ENCODE measurements at places on chromosomes 11 and 22. TPM values are rescaled to one million over a fixed set of nuclear protein-coding genes. Genes with fewer than 3 reads are reported as not detected.

OR8A1 gene
- total RNA-seq = not detected

OR52N4 gene
- not detected for total RNA-seq

OR4D5 gene
- total RNA-seq = not detected

C11orf86 gene
- not detected for total RNA-seq

CARD16 gene
- not detected for total RNA-seq

SCN2B gene
- total RNA-seq = not detected

MS4A4A gene
- total RNA-seq = not detected

TRAF6 gene
- total RNA-seq = 5.5 TPM

DNA sequence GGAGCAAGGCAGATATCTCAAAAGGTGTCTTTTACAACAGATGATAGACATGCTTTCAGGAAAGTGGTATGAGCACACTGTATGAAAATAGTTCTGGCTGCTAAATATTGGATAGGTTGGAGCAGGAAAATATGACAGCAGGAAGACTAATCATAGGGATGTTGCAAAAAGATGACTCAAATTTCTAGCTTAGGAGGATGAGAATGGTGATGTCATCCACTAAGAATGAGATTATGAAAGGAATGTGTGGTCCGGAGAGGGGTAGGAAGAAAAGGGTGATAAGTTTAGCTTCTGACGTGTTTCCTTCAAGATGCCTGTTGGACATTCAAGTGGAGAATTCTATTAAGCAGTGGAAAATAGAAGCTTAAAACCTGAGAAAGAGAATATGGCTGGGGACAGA lies 46.4 kb downstream of the RCN1 start:
- peak; percentile 54 for DNase-seq

DNA sequence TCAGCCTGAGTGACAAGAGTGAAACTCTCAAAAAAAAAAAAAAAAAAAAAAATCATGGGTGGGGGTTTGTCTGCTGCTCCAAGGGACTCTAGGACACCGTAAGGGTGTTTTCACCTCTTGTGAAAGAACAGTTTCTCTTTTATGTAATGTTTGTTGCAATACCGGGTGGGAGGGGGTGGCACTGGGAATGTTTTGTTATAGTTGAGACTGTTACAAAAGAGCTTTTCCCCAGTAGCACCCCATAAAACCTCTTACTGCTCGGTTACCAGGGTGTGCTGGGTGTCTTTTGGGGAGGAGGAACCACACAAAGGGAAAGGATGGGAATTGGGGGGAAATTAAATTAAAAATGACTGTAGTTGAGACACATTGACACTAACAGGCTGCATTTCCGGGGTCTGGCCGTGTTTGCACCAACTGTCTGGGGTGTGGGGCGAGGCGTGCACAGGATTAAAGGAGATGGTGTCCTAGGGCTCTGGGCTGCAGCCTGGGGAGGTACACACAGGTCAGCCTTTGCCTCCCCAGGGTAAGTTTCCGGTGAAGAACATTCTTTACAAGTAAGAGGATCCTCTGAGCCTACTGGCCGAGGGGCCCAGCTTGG lies 1.6 kb downstream of the NFAM1 start:
- DNase-seq = no peak

GRCh38 chr22:17638182-17638431 lies 450 bp upstream of the BCL2L13 start:
- DNase-seq = no peak

GRCh38 chr22:18119409-18120110 lies 9.0 kb downstream of the TUBA8 start:
- no peak for DNase-seq

DNA sequence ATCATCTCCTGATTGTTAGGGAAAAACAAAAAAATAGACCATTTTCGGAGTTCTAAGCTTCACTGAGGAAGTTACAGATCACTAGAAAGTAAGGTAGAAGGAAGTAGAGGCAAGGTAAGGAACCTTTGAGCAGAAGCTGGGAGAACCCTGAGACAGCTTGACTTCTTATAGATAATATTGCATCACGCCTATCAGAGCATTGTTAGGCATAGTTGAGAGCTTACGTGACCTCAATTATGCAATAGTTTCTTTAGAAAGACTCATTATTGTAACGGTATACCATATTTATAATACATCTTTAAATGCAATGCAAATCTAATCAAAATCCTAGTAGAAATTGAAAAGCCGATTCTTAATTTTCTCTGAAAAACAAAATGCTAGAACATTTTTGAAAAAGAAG lies 4.9 kb downstream of the TBRG1 start:
- no peak for DNase-seq

- no peak for DNase-seq
These were observed 18.8 kb downstream of the ZFP91 start for GRCh38 chr11:58597486-58598144.

- DNase-seq = no peak
These were observed 111.2 kb downstream of the PTPRJ start for GRCh38 chr11:48091426-48092102.

- DNase-seq = no peak
These were observed 95.3 kb downstream of the CCDC83 start for GRCh38 chr11:85950317-85951048.

DNA sequence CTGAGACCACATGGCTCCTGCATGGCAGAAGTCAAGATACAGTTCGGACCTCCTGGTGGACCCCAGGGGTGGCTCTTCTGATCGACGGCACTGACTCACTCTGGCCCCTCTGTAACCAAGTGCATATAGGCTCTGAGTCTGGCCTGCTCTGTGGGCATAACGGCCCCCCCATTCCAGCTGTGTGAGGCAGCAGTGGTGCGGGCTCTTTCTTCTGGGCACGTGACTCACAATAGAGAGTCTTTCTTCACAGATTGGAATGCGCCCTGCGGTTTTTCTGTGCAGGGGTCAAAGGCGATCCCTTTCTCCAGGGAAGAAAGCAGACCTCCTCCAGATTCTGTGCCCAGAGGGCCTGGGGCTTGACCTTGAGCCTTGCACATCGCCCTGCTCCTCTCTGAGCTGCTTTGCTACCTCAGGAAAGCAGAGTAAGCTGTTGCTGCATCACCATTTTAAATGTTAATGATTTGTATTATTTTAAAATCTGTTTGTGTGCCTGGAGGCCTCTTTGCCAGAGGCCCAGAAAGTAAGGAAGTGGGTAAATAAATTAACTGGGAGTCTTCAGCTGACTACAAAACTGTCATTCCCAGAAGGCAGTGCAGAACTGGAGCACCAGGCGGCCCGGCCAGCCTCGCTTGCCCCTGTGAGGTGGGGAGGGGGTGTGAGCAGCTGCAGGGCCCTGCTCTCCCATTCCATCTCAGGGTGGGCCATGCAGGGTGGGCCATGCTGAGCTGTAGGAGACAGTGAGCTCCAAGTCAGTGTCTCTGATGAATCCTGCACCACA lies 199.0 kb downstream of the GRIK4 start:
- no peak for DNase-seq

- no peak for DNase-seq
These were observed 59.5 kb upstream of the SCUBE2 start for GRCh38 chr11:9150926-9151325.

DNA sequence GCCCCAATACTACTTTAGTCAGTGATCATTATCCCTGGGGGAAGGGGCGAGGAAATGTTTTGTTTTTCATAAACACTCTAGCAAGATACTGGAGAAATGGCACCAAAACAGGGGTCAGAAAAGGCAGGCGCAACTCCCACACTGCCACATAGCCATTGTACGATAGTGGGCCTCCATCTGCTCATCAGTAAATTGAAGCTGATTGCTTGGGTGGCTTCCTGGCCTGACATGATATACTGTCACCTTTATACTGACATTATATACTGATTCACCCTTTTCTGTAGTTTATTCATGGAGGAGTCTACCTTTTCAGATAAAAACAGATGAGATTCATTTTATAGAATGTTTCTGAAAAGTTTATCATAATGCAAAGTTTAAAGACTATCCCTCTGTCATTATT lies 51.6 kb upstream of the CCDC34 start:
- DNase-seq = no peak

- DNase-seq = no peak
These were observed 620.7 kb upstream of the ARHGAP42 start for GRCh38 chr11:100066399-100066798.

- no peak for DNase-seq
These were observed 771.7 kb downstream of the TBC1D22A start for GRCh38 chr22:47533961-47534803.

DNA sequence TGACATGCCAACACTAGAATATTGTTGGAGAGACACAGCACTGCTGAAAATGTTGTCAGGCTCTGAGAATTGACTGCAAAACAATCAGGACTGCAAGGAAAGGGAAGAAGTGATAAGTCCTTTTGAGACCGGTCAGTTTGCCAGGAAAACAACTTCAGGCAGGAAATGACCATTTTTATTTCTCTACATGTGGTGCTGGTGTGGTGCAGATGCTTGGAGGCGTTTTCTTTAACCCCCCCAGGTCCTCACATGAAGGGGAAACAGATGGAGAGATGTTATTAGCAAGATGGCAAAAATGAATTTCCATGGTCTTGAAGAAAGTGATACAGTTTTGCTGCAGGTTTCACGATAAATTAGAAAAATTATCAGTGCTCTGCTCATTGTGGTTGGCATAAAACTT lies 5.7 kb downstream of the AP2A2 start:
- no peak for DNase-seq

GRCh38 chr11:67274768-67275605 lies 8.7 kb downstream of the GRK2 start:
- DNase-seq = no peak

- DNase-seq = no peak
These were observed 478.8 kb upstream of the RAG2 start for GRCh38 chr11:37076866-37077265.

Data from NCI-H460 (cell line).